NB4 (cell line): ENCODE measurements at places on chromosomes 7 and 10.

- no peak for DNase-seq
Observed at GRCh38 chr7:156751319-156751718, 110.7 kb downstream of the RNF32 start.

- DNase-seq, result peak; percentile 47
Observed at GRCh38 chr7:2950578-2950977, 93.1 kb downstream of the CARD11 start.

DNA sequence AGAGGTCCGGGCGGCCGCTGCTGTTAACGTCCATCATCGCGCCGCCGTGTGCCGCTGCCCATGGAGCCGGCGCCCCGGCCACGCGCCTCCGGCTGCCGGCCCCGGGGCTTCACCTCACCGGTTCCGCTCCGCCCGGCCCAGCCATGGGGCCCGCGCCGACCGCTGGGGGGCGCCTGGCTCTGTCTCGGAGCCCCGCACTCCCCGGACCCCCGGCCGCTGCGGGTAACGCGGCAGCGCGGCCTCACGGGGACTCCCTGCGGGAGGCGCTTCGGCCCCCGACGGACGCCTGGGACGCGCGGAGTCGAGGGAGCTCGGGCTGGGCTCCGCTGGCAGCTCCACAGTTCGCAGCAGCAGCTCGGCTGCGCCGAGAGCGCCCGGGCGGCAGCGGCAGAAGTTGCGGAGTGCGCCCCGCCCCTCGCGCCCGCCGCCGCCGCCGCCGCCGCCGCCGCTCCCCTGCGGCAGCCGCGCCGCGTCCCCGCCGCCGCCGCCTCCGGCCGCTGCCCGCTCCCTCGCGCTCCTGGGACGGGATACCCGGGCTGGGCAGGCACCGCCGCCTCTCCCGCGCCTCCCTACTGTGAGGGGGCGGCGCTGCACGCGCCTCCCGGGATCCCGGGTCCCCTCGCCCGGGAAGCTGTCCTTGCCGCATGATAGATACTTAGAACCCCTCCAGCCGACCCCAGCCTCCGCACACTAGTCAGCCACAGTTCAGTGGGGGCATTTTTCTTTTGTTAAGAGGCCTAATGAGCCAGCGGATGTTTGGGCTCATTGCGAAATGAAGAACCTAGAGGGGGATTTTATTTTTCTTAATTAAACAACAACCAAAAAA, at the start of gene HTR7:
HTR7 (minus strand) TSS at position 405 of the 826 bp plus-strand sequence; CDS start at position 37, 368 bp downstream.
- peak; percentile 69 for DNase-seq

DNA sequence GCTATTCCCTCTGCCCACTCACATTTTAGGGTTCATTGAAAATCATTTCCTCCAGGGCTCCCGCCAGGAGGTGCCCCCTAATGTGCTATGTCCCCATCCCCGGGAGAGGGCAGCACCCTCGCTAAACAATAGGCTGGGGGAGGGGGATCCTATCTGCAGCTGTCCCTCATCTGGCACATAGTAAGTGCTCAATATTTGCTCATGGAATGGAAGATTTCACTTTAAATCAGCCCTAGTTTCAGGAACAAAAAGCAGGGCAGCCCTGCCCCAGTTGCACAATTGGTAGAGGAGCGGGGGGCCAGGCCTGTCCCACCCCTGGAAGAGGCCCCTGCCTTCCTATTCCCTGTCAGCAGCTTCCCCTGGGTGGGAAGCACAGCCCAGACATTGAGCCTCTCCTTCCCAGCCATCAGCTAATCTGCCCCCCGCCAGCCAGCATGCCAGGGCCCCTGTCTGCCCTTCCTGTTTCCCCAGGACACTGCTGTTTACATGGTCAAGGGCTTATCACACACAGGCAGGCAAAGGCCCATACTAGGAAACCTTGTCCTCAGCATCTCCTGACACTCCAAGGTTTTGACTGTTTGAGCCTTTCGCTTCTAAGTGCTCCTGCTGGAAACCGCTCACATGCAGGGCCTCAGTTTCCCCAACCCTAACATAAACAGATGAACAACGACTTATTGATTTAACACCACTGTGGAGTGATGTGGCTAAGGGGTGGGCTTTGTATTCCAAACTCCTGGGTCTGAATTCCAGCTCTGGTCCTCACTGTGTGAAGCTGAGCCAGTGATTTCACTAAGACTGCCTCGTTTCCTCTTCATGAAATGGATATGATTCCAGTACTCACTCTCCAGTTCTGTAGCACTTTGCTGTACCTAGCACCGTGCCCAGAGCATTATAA, 130.7 kb upstream of the ZMIZ1 start:
- peak; percentile 65 for DNase-seq

- peak; percentile 34 for DNase-seq
Observed at GRCh38 chr10:125149036-125149679, 11.2 kb downstream of the CTBP2 start.

DNA sequence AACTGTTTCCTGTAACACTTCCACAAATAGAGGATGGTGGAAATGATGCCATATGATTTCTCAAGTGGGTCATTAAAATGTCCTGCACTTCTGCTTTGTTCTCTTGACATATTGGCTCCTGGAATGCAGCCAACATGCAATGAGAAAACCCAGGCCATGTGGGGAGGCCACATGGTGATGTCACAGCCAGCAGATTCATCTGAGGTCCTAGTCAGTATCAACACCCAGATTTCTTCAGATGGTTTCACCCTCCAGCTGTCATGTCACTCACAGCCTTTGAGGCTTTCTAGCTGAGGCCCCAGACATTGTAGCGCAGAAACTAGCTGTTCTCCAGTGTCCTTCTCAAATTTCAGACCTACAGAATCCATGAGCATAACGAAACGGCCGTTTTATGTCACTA, 102.3 kb upstream of the NUPR2 start:
- DNase-seq, result peak; percentile 37

DNA sequence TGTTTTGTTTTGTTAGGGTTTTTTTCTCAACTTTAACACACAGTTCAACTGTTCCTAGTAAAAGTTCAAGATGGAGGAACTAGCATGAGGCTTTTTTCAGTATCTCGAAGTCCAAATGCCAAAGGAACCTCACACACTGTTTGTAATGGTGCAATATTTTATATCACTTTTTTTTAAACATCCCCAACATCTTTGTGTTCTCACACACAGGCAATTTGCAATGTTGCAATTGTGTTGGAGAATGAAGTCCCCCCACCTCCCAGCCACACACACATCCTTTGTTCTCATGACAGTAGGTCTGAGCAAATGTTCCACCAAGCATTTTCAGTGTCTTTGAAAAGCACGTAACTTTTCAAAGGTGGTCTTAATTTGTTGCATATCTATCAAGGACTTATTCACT, 120.9 kb downstream of the TWIST1 start:
- no peak for DNase-seq

DNA sequence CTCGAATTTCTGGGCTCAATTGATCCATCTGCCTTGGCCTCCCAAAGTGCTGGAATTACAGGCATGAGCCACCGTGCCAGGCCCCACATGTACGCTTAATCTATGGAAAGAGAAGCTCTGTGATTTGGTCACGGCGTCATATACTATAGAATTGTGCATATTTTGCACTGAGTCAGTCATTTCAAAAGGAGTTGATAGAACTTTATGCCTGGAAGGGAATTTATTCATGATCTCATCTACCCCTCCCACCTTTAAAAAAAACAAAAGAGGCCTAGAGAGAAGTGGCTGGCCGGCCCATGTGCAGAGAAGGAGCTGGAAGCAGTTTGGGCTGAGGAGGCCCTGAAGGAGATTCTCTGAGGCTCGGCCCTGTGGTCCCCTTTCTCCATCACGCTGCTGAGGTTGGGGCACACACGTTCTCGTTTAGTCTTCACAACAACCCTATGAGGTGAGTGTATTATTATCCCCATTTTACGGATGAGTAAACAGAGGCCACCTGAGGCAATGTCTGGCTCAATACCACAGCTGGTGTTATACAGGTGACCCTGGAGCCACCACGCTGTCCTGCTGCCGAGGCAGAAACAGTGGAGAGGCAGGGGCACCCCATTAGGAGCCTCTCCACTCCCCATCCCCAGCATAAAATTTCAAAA, 47.2 kb upstream of the ZRANB1 start:
- no peak for DNase-seq

DNA sequence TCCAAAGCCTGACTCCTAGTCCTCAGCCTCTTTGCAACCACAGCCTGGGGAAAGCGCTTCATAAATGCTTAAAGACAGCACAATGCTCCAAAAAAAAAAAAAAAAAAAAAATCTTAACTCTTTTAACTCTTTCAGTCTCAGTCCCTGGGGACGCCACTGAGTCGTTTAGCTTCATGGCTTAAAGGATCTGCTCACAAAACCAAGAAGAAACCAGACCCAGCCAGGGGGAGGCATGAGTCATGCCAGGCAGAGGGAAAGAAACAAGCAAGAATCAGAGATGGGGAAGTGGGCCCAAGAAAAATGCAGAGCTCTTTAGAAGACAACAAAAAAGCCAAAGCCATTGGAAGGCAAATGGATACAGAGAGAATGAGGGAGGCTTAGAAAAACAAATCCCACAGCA, 32.5 kb upstream of the DOCK1 start:
- DNase-seq, result peak; percentile 36

DNA sequence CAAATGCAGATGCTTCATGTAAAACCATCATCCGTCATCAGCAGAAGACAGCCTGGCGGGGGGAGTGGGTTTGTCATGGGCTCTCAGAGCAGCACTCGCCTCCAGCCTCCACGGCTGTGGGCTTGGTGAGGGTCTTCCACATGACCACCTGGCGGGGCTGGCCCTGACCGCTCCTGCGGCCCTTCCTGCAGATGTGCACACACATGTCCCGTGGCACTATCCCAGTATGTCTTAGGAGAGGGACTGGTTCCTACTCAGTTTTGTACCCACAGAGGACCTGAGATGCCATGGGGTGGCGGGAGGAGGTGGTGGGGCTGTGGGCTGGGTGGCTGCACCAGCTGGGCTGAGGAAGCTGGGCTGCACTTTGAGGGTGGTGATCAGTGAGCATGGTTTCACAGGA, 4.7 kb downstream of the IDI2 start:
- no peak for DNase-seq

DNA sequence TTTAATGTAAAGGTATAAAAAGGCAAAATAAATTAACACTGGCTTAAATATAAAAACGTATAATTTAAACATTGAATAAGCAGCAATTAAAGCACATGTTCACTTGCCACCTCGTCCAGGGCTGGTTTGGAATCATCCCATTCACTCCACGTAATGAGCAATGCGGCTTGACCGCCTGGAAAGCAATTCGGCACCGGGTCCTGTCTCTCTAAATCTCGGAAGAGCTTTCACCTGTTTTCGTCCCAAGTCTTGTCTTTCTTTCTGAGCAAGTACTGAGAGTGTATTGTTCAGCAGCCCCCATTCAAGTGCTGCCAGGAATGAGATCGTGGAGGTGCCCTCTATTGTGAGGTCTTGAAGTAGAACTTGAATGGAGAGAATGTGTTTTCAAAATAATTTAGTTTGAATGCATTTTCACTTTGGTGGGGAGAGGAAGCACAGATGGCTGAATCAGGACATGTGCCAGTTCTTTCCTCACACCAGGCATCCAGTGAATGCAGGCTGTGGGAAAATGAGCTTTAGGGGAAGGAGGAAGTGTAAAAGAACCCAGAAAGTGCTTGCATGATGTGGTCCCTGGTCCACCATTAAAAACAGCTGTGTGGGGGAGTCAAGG, 515.2 kb downstream of the REEP3 start:
- DNase-seq, result no peak

DNA sequence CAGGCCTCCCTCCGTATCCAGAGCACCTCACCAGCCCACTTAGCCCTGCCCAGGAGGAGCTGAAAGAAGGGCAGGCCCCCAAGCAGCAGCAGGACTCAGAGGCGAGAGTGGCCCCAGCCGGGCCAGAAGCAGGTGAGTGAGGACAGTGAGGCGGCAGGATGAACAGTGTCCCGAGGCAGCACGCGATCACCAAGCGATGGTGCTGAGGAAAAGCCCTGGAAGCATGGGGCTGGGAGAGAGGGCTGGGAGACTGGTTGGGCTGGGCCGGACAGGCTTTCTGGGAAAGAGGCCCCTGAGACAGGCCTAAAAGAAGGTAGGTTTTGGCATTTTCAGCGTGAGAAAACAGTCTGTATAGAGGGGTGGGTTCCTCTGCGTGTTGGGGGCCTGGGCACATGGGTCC, 16.4 kb downstream of the ZNF783 start:
- DNase-seq, result no peak

DNA sequence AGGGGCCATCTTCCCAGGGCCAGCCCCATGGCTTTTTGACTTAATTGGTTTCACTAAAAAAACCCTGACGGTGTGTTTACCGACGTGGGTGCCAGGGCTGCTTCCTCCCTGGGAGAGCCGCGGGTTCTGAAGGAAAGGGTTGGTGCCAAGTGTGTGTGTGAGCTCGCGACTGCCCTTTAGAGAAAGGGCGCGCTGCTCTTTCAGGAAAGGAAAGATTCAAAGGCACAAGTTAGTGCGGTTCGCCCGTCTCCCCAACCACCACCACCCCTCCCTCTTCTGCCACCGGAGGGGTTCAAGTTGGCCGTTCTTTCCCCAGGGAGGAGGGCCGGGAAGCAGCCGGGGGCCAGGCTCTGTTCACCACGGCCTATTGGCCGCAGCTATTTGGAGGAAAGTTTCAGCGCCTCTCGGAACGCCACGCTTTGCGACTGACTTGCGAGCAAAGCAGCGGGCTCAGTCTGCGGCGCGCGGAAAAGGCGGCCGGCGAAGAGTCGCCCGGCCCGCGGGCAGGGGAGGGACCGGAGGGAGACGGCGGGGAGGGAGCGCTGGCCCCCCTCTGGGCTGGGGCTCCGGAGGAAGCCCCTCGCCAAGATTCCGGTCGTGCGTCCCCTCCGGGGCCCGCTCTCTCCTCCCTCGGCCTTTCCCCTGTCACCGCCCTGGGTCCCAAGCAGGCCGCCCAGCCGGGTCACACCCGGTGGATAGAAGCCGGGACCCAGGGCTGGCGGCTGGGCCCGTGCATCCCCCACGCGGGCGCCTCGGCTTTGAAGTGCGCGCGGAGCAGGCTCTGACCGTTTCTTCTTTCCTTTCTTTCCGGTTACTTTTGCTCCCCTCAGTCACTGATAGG, 165.9 kb upstream of the PPP1R3A start:
- DNase-seq, result no peak

- no peak for DNase-seq
Observed at GRCh38 chr10:123889821-123890220, 1.8 kb downstream of the CPXM2 start.

DNA sequence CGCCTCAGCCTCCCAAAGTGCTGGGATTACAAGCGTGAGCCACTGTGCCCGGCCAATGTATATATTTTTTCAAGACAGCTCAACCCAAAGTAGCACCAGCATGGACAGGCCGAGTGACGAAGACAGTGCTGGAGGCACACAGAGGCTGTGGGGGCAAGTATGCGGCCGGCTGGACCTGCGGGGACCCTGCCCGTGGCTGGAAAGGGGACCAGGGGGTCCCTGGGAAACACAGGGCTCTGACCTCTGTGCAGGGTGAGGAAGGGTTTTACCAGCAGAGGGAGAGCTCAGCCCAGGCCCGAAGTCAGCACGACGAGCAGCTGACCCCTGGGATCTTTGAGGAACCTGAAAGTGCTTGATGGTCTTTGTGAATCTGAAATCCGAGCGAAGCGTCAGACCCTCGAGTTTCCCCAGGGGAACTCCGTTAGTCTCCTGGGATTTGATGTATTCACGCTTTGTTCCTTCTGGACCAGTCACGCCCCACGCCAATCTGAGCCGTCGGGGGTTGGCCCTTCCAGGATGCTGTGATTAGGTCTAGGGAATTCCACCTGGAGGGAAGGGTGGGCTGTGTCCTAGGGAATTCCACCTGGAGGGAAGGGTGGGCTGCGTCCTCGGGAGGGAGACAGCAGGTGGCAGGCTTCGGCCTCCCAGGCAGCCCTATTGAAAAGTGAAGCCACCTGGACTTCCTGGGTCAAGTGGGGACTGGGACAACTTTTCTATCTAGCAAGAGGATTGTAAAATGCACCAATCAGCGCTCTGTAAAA, 10.9 kb upstream of the ZFAND2A start:
- DNase-seq, result peak; percentile 48

- peak; percentile 81 for DNase-seq
Observed at GRCh38 chr10:88934900-88935672, 17.5 kb downstream of the ACTA2 start.

GRCh38 chr7:92061154-92061553, 73.1 kb downstream of the CYP51A1 start:
- peak; percentile 21 for DNase-seq
